NCI-H1105 (cell line): ENCODE measurements at places on chromosomes 5 and 9.

DNA sequence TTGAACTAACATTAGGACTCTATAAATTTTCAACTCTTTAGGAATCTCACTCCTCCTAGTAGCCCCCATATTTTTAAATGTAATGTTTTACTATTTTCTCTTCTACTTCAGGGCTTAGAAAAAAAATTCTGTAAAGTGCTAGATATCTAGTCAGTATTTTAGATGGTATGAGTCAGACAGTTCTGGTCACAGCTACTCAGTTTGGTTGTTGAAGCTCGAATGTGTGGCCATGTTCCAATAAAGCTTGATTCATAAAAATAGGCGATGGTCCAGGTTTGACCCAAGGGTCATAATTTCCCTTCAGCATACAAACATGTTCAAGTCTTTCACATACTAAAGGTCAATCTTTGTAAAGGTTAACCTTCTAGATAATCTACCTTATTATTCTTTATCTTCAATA lies 566.0 kb upstream of the CDH18 start:
- DNase-seq = no peak

- DNase-seq = no peak
Measured at GRCh38 chr9:80013891-80014290, 442.1 kb downstream of the TLE4 start.

DNA sequence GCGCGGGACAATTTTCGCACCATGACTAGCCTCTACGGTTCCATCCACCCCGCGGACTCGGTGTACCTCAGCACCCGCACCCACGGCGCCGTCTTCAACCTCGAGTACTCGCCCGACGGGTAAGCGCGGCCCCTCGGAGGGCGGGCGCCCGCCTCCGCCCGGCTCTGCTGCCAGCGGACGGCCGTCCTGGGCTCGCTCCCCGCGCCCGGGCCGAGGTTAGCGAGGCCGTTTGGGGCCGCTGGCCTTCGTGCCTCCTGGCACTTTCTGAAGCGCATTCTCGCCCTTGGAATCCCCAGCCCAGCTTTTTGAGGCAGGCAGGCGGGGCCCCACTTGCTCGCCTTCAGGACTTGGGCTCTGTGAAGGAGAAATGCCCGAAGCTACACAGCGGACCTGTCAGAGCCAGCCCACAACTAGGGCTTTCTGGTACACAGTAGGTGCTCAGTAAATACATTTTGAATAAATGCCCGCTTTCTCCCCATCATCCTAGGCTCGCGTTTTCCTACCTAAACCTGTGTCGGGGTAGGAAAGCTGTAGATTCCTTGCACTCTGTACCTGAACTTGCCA lies 772 bp downstream of the DCAF10 start:
- no peak for DNase-seq

DNA sequence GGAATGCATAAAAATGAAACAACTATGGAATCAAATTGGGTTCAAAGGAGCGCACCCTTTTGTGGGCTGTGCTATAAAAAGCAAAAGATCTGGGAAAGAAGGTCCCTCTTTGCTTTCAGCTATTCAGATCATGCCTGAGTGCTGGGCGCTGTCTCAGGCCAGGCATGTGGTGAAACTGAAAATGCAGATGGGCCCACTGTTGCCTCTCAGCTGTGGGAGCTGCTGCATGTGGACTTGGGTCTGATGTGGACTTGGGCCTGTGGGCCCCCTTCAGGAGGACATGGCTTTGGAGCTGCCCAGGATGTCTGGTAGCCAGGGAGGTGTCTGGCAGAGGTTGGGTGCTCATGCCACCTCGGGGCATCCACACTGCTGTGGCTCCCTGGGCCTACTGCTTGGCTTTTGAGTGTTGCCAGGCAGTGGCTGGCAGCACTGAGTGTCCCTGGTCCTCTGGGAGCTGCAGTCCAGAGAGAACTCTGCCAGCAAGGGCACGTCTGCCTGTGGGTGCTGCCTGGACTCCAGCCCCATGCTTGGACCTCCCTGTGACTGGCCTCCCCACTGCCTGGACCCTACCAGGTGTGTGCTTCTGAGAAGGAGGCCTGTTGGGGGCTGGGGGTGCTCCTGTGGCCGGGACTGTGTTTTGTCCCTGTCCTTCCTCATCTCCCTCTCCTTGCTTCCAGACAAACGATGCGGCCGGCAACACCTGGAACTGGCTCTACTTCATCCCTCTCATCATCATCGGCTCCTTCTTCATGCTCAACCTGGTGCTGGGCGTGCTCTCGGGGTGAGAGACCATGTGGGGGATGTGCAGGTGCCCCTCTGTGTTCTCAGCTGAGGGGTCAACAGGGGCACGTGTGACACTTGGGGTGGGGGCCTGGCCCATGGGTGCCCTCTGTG lies 74.3 kb downstream of the CACNA1B start:
- no peak for DNase-seq

DNA sequence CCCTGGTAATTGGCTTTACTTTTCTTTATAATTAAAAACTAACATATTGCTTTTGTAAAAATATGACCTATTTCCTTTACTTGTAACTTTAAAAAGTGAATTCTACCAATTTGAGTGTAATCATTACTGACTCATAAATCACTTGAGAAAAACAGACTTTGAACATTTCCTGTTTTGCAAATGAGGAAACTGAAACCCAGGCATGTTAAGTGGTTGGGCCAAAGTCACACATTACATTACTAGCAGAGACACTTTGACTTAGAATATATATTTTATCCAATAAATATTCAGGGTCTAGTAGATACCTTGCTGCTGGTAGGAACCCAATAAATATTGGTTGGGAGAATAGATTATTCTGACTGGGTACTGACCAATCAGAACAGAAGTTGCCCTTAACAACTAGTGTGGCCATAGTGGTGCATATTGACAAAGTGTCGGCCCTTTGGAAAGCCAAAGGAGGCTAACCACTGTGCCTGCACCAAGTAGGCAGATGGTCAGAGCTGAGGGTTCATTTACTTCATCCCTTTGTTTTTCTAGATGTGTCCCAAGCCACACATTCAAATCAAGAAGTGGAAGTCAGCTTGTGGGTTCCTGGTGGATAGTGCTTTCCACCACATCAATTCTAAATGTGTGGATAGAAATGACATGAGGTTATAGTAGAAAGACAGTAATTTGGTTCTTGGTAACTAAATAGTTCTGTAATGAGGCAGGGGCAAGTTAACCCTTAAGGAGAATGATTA lies 365.1 kb upstream of the RIOK2 start:
- DNase-seq = no peak

GRCh38 chr5:1028481-1029281 lies 20.1 kb downstream of the NKD2 start:
- DNase-seq = no peak

DNA sequence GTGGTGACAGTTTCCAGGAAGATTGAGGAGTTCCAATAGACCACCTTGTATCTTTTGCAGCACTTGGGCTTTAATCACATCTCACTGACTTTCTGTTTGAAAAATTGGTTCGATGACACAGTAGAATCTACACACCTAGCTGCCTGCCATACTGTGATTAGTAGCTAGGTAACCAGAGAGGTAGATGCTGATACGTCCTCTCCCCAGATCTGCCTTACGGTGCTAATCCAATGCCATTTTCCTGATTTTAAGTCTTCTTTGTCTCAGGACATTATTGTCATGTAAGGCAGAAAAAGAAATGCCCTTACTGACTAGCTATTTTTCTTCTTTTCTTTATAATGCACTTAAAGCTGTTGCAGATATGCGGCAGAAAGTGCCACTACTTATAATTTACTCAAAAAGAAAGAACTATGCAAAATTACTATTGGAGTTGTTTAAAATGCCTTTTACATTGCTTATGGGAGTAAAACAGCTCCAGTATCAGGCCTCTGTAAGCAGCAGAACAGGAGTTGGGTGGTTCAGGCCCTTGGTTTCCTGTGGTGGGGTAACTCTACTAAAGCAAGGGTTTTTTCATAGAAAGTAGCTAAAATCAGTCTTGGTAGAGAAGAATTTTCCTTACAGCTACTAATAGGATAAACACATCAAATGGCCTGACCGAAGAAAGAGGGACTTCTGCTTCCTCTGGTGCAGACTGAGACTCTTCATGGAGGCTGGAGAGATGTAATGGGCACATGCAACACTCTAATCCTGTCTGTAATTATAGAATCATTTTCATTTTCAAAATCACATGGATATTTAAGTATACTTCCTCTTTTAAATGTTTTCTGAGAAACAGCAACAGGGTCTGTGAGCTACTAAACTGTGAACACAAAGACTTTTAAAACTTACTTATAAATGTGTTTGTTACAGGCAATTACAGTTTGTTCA lies 177.2 kb downstream of the MAPKAP1 start:
- no peak for DNase-seq

GRCh38 chr9:124238546-124239140 lies 19.1 kb upstream of the NEK6 start:
- DNase-seq = no peak

GRCh38 chr5:8333977-8334376 lies 465.0 kb downstream of the MTRR start:
- no peak for DNase-seq

- no peak for DNase-seq
Measured at GRCh38 chr5:71623221-71623794, 36.2 kb downstream of the MCCC2 start.
